ENCODE measurements at places on chromosomes 2 and 18.

DNA sequence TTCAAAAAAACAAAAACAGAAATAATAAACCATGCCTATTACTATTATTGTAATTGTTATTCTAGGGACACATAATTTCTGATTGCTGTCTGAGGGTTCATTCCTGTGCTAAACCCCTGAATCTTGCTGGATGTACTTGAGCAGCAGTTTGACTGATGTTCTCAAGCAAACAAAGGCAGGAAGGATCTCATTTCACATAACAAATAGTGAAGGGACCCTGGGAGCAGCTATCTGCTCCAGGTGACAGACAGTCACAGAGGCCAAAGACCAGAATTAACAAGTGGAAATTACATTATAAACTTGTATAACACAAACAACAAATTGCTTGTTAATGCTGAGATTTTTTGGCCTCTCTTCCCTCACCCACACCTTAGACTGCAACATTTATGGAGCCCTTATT lies 284.2 kb downstream of the THSD7B start:
- DNase-seq = no peak

- DNase-seq = no peak
Measured at GRCh38 chr2:241913703-241914102, 44.2 kb downstream of the RTP5 start.

- DNase-seq = no peak
Measured at GRCh38 chr2:37604716-37605115, 66.7 kb downstream of the CDC42EP3 start.

GRCh38 chr2:235703711-235704295 lies 210.0 kb downstream of the AGAP1 start:
- DNase-seq = no peak

DNA sequence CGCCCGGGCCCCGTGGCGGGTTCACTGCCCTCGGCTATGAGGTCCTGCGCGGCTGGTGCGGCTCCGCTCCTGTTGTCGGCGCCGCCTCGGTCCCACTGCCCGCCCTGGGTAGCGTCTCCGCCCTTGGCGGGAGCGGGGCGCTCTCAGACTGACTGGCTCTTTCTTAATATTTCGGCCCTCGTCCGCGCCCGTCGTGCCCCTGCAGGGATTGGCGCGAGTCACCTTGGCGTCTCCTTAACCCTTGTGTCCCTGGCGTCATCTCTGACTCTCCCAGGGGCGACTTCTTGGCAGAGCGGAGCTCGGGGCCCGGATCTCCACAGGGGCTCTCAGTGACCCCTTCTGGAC lies 1.3 kb downstream of the PTMA start:
- DNase-seq = no peak

DNA sequence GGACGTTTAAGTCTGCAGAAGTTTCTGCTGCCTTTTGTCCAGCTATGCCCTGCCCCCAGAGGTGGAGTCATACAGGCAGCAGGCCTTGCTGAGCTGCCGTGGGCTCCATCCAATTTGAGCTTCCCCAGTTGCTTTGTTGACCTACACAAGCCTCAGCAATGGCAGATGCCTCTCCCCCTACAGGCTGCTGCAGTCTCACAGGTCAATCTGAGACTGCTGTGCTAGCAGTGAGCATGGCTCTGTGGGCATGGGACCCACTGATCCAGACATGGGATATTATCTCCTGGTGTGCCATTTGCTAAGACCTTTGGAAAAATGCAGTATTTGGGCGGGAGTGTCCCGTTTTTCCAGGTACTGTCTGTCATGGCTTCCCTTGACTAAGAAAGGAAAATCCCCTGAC lies 726.0 kb downstream of the ERBB4 start:
- DNase-seq = no peak

DNA sequence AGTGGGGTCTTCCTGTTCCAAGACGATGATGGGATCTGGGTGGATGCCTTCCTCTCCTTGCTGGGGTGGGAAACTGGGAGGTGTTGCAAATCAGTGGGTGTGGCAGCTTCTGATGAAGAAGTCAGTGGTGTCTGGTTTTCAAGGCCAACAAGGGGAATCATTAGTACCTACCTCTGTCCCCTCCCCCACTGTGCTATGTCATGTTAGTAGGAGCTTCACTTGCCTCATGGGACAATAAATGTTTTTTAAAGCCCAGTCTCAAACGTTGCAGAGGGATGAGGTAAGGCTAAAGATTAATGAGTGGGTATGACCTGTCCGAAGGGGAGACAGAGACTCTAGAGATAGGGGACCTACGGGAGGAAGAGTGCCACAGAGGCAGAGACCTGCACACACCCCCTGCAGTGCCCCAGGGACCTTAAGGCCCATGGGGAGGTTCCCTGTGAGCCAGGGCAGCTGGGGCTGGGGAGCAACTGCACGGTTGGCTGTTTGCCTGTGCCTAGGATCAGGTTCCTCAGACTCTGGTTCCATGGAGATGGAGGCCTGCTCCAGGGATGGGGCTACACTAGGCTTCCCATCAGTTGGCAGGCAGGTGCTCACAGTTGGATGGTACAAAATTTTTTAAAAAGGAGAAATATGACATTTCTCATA lies 37.8 kb upstream of the SLC1A4 start:
- DNase-seq = no peak

DNA sequence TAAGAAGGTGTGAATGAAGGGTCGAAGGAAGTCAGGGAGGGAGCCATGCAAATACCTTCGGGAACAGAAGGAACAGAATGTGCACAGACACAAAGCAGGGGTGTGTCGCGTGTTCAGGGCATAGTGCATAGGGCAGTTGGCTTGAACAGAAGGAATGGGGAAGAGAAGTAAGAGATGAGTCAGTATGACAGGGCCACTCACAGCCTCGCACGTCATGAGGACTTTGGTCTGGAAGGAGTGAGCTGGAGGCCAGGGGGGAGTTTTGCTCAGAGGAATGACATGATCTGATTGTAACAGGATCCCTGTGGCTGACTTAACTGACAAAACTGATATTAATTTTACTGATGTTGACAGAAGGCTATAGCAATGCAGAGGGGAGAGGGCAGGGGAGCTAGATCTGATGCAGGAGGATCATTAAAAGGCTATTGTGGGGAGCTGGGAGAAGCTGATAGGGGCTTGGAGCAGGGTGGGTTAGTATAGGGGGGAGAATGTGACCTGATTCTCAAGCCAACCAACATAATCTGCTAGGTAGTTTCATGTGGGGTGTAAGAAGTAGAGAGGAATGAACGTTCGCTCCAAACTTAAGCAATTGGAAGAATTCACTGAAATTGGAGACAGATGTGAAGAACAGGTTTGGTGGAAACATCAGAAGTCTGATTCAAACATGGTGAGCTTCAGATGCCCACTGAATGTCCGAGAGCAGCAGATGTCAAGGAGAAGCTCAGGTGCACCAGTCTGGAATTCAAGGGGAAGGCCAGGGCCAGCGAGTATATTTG lies 60.4 kb upstream of the COPS8 start:
- no peak for DNase-seq

GRCh38 chr18:34929336-34929780 lies 111.9 kb upstream of the MAPRE2 start:
- no peak for DNase-seq

DNA sequence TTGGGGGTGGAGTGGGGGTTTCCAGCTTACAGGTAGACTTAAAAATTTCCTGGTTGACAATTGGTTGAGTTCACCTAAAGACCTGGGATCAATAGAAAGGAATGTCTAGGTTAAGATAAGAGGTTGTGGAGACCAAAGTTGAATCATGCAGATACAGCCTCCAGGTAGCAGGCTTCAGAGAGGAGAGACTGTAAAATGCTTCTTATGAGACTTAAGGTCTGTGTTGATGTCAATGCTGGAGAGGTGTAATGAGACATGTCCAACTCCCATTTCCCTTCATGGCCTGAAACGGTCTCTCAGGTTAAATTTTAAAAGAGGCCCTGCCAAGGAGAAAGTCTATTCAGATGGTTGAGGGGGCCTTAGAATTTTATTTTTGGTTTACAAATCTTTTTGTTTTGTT lies 38.5 kb upstream of the RND3 start:
- DNase-seq = no peak

DNA sequence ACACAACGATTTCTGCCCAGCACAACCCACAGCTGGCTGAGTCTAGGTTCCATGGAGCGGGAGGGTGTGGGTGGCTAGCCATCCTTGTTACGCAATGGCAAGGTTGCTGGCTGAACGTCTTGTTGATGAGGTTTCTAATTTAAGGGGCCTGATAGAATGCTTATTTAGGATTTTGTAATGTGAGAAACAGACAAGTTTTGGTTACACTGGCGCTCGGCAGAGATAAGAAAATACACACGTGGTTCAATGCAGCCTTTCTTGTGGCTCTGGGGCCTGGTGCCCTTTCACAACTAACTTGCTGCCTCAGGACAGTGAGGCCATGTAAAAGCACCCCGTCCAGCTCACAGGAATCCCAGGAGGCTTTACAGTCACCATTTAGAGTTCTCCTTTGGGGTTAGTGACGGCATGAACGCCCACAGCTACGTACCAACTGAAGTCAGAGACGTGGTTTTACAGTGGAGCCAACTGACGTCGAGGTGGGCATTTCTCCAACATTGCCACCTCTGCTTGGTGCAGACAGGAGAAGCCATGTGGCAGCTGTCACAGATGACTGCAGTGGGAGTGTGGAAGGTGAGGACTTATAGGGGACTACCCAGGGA lies 29.7 kb upstream of the PIEZO2 start:
- DNase-seq = no peak

- no peak for DNase-seq
Measured at GRCh38 chr2:85433511-85434089, 15.1 kb downstream of the SH2D6 start.

- DNase-seq = no peak
Measured at GRCh38 chr18:46343456-46343855, 239.3 kb downstream of the HAUS1 start.
